Head of caudate nucleus (tissue), 42 donors: ENCODE measurements at places on chromosomes 3 and 15.

GRCh38 chr3:31523543-31523942 lies 9.2 kb upstream of the STT3B start:
- DNase-seq = no peak

GRCh38 chr3:142943349-142943748 lies 20.1 kb downstream of the PAQR9 start:
- DNase-seq = no peak

- DNase-seq = no peak
Observed at GRCh38 chr3:38533285-38533976, 37.3 kb downstream of the EXOG start.

DNA sequence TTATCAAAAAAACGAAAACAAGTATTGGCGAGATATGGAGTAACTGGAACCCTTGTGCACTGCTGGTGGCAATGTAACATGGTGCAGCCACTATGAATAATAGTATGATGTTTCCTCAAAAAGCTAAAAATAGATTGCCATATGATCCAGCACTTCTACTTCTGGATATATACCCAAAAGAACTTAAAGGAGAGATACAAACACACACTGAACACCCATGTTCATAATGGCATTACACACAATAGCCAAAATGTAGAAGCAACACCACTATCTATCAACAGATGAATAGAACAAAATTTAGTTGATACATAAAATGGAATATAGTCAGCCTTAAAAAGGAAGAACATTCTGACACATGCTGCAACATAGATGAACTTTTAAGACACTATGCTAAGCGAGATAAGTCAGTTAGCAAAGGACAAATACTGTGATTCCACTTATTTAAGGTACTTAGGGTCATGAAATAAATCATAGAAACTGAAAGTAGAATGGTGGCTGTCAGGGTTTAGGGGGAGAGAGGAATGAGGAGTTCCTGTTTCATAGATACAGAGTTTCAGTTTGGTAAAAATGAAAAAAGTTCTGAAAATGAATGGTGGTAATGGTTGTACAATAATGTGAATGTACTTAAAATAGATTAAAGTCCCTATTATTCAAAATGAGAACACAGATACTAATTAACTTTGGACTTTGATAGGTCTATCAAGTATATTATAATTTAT lies 59.4 kb upstream of the IMPG2 start:
- DNase-seq = no peak
